DMS 273 treated with DMSO at 0.1 percent for 48 hours (cell line): ENCODE measurements at places on chromosomes 7 and 10.

DNA sequence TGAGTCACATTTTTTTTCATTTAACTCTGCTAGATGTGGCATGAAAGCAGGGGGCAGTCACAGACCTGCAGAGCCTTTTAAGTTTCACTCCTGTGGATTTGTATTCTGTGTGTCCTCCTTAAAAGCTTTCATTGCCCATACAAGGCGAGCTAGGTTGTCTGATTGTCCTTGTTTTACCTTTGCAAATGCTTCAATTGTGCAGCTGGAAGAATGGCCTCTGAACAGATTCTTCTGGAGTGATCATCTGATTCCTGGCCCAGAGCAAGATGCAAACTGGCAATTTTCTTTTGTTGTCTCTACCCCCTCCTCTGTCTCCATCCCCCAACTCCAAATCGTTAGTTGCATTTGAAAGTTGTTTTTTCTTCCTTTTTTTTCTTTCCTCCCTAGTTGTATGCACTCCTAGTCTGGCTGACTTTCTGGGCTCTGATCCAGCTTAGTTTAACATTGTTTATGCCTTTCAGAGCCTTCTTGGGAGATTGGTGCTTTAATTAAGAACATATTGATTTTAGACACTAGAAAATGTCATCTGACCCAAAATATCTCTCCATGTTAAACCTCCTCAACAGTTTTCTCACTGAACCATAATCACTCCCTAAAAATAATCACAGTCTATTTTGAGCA, 150.2 kb downstream of the REEP3 start:
- peak; percentile 34 for DNase-seq

GRCh38 chr7:135184254-135184841, 13.8 kb upstream of the CYREN start:
- DNase-seq = no peak

GRCh38 chr7:147023440-147023839, 906.8 kb downstream of the CNTNAP2 start:
- DNase-seq = no peak

- DNase-seq = no peak
These were observed 99.2 kb downstream of the HECW1 start for GRCh38 chr7:43211693-43212092.

DNA sequence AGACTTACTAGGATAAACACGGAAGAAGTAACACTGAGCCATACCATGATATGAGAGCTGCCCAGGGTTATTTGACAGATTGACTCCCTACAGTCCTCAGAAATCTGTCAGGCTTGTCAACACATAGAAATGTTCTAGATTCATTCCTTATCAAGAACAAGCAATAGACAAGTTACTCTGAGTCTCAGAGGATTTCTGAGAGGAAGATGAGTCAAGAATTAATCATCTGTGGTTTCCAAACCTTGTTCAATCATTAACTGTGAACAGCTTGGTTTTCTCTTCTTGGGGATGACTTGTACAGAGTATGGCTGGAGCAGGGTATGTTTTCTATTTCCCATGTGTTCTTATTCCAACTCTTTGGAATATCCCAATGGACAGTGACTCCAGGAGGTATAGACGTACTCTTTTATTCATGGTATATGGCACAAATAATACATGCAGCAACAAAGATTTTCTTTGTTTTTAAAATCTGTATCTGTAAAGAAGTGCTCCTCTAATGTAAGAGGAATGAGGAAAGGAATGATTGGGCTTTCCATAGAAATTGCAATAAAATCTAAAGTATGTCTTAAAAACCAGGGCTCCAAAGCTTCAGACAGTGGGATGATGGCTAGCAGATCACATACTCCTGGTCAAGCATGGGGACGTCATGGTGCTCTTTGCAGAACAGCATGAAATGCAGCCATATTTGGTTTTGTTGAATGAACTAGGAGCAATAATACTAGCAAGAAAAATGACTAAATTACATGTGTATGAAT, 11.9 kb upstream of the SFR1 start:
- DNase-seq = no peak

- peak; percentile 81 for DNase-seq
These were observed 648 bp upstream of the TMEM243 start for GRCh38 chr7:87220026-87220733.

DNA sequence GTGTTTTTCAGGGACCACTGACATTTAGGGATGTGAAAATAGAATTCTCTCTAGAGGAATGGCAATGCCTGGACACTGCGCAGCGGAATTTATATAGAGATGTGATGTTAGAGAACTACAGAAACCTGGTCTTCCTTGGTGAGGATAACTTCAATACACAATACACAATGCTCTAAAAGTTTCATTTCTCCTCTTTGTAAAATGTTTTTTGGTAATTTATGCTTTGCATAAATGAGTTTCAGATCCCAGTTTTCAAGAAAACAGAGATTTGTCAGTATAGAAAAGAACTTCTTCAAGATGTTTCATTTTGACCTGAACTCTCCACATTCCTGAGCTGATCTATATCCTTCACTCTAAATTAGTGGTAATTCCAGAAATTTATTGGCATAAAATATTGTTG, 14.2 kb downstream of the ZNF92 start:
- DNase-seq = no peak

- DNase-seq = peak; percentile 81
These were observed 8.4 kb downstream of the MLXIPL start for GRCh38 chr7:73615886-73616285.

- DNase-seq = no peak
These were observed 22.8 kb downstream of the PTTG1IP2 start for GRCh38 chr7:90492250-90492649.
